AG10803 (cell line): ENCODE measurements at places on chromosomes 3 and 15.
A peak's percentile ranks its signal among the peaks of the same experiment; 100 is the strongest.

- DNase-seq: no peak
Observed at GRCh38 chr15:78449220-78449999, 11.4 kb downstream of the IREB2 start.

- DNase-seq: peak; percentile 87
Observed at GRCh38 chr15:61051569-61052031, 177.5 kb downstream of the RORA start.

GRCh38 chr15:94840794-94841783 lies 609.7 kb downstream of the MCTP2 start:
- DNase-seq: peak; percentile 54

DNA sequence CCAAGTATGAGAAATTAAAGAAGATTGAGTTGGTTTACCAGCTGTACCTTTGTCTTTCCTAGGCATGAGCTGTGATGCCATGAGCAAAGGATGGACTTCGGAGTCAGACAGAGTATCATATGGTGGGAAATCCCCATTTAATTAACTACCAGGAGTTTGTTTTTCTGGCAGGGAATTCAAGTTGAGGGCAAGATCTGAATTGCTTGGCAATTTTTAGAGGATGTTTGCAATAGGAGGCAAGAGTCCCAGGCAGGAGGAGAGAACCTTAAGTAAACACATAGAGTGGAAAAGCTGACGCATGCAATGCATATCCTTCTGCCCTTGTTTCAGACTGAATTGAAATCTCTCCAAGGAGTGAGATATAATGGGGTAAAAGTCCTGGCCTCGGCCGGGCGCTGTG lies 569.7 kb upstream of the MDFIC2 start:
- no peak for DNase-seq
